ENCODE measurements at places on chromosomes 12 and 14.

GRCh38 chr14:39029789-39030188 lies 73.2 kb downstream of the SEC23A start:
- no peak for DNase-seq

- DNase-seq: no peak
Observed at GRCh38 chr12:95017482-95017881, 14.0 kb upstream of the NDUFA12 start.

- no peak for DNase-seq
Observed at GRCh38 chr14:54443981-54444380, 2.8 kb upstream of the CNIH1 start.

- DNase-seq: no peak
Observed at GRCh38 chr12:9742661-9743060, 9.8 kb upstream of the CLECL1 start.

DNA sequence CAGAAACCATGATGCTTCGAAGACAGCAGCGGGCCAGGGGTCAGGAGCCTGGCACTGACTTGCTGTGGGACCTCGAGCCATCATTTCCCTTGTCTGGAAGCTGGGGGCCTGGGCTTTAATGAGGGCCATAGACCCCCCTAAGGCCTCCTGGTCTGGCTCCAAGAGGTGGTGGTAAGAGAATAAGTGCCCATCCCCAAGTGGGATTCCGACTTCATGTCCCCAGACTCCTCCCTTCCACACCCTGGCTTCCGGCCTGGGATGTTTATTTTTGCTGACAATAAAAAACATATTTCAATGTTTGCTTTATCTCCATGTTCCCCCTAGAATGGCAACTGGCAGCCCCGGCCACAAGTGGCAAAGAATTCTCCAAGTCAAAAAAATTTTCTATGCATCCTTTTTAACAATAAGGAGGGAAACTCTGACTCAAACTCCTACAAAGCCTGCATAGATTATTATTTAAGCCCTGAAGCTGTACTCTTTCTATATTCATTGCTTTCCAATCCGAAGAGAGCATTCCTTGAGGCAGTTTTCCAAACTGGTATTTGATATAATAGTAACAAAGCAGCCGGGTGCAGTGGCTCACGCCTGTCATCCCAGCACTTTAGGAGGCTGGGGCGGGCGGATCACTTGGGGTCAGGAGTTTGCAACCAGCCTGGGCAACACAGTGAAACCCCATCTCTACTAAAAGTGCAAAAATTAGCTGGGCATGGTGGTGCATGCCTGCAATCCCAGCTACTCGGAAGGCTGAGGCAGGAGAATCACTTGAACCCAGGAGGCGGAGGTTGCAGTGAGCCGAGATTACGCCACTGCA lies 84.0 kb downstream of the ITPK1 start:
- no peak for DNase-seq

GRCh38 chr12:51890511-51891171 lies 2.7 kb downstream of the ANKRD33 start:
- DNase-seq: no peak

DNA sequence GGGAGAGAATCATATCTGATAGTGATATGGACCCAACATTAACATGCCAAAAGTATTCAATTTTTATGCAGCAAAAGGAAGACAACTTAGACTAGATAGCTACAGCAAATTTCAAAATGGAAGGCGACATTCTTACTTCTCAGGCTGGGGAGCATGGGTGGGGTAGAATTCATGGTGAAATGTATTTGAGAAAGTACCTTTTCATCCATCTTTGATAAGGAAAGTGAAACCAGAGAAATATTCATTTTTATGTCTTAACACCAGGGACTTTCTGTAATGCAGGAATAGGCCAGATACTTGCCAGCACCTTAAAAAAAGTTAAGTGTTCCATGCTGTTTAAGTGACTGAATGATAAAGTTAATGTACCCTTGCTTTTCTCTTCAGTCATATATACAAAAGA lies 13.4 kb downstream of the BTG1 start:
- DNase-seq: no peak

- DNase-seq: no peak
Observed at GRCh38 chr12:46554460-46554859, 181.9 kb upstream of the SLC38A2 start.

Measured in NCI-H2171 (cell line).